ENCODE measurements at places on chromosomes 5 and 9. TPM values are rescaled to one million over a fixed set of nuclear protein-coding genes. Genes with fewer than 3 reads are reported as not detected.

- peak; percentile 11 for DNase-seq
These were observed 797.9 kb downstream of the TLE4 start for GRCh38 chr9:80369641-80370040.

- no peak for DNase-seq
These were observed 345.7 kb downstream of the DEPDC1B start for GRCh38 chr5:60354311-60354710.

- peak; percentile 81 for DNase-seq
These were observed 98.0 kb downstream of the HSD17B3 start for GRCh38 chr9:96203867-96204501.

DNA sequence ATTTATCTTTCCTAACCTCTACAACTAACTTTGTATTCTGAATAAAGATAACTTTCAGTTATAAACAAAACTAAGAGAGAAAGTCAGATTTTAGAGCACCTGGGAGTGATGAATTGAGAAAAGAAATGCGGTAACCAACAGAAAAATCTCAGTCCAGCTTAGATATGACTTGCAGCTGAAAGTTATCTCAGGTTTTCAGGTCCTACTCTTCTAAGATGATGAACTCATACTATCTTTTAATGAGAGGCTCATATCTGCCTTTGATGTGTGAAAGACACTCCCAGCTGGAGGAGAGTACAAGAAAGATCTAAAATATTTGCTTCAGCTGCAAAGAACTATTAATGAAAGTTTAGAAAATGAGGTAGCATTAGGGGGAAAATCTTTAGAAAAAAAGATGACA lies 190.5 kb downstream of the DENND1A start:
- no peak for DNase-seq

DNA sequence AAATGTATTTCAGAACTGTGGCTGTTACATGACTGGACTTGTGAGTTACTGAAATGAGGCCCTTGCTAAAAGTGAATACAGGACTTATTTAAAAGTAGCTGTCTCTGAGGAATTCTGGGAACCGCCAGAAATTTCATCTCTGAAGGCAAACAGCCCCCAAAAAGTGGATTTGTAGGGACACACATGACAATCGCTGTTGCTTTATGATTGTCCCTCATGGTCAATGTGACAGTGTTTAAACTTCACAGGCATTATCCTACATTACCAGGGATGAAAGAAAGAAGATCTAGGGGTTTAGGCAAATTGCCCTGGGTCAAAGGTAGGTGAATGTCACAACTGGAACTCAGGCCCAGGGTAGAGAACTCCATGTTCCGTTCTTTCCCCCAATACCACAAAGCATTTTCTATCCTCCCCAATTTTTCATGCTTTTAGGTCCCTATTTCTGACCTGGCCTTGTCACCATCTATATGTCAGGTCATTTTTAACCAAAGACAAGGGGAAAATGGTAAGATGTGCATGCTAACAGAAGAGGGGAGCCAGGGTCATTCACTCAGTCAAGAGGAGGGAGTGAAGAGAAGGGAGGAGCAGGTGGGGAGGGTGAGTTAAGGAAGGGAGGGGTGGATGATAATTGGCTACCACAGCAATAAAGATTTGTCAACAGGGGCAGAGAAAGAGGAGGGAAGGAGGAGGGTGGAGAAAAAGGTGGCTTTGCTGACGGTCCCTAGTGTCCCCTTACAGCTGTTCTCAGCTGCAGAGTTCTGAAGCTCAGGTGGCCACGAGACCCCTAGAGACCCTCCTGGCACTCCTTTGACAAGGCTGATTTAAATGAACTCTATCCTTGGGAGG lies 57.8 kb upstream of the GLRX start:
- no peak for DNase-seq

DNA sequence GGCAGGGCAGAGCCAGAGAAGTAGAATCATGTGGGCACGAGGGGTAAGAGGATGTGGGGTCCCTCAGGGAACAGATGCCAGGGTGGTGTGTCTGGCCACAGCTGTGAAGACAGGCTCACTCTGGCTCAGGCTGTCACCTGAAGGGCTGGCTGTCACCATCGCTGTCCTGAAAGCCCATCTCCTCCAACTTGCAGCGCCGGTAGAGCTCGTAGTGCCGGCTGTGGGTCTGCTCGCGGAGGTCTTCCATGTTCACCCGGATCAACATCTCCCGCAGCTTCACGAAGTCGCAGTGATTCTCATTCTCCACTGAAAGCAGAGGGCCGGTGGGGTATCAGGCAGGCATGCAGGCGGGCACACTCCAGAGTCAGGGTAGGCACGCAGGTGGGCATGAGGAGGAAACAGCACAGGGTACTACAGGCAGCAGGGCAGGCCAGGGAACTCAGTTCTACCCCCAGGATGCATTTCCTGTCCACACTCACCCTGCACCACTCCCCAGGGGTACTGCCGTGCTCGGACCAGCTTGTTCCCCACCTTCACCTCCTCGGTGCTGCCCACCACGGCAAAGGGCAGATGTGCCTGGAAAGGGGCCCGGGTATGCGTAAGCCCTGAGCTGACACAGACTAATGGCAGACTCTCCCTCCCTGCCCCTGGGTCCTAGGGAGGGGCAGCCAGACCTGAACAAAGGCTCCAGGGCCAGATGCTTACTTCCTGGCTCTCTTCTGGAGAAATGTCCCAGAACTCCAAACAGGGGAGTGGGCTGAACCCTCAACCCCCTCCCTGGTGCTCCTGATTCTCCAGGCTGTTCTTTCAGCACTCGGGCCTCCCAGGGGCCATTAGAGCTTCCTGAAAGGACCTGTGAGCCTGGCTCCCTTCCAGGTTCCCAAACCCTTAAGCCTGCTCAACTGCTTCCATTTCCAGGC lies 14.4 kb downstream of the CCNI2 start:
- no peak for DNase-seq

- no peak for DNase-seq
These were observed 301.6 kb downstream of the ISL1 start for GRCh38 chr5:51684794-51685355.

GRCh38 chr9:136544964-136545691 lies 720 bp downstream of the NOTCH1 start:
- DNase-seq: no peak

- DNase-seq: peak; percentile 90
These were observed 93.2 kb upstream of the PHYKPL start for GRCh38 chr5:178325679-178326373.

DNA sequence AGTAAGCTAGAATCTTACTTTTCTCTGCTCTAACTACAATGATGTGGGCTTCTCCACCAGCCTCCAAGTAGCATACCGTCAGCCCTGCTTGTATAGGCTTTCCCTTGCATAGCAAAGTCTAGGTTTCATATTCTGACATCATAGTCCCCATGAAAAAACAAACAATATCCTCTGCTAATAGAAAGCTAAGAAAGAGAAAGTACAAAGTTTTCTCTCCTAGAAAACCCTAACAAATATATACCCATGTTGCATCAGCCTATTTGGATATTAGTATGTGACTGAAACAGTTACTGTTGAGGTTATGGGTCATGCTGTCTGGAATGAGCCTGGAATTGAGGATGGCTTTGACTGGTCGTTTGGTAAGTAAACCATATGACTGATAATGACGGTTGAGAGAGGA lies 1696.0 kb downstream of the MAT2B start:
- DNase-seq: no peak

- DNase-seq: no peak
These were observed 555.2 kb downstream of the ACTL7B start for GRCh38 chr9:108300306-108301287.

- no peak for DNase-seq
These were observed 66.3 kb downstream of the FBXL7 start for GRCh38 chr5:15566306-15566705.

DNA sequence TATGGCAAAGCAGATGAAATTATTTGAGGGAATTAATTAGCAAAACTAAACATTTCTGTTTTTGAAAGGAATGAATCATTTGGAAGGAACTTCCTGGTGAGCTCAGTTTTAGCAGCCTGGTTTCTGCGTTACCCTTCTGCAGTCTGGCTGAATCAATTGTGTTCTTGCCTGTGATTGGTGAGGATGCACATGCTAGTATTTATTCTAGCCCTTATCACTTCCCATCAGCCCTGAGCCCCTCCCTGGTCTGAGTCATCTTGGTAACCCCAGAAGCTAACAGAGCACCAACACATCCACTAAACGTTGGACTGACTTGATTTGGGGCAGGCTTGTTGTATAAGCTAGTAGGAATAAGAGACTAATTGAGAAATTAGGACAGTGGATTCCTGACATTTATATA lies 6.6 kb downstream of the TJP2 start:
- peak; percentile 92 for DNase-seq

GRCh38 chr9:117120061-117120460 lies 294.8 kb downstream of the ASTN2 start:
- no peak for DNase-seq

- no peak for DNase-seq
These were observed 513 bp upstream of the RNF180 start for GRCh38 chr5:64165160-64165499.

Gene CCL19
- not detected for polyA plus RNA-seq

Gene RNF183
- polyA plus RNA-seq: not detected

Gene LCN10
- 9.1 TPM for polyA plus RNA-seq

Gene TAF11L11
- polyA plus RNA-seq: not detected

Gene C9
- polyA plus RNA-seq: 0.46 TPM

Gene ALAD
- polyA plus RNA-seq: 24.8 TPM

Gene PCDHGB6
- 3.6 TPM for polyA plus RNA-seq

Gene CKMT2
- polyA plus RNA-seq: 64.3 TPM

Measured in muscle of back (tissue), 13 donors.